ENCODE measurements at places on chromosomes 1 and 21.

- no peak for DNase-seq
Observed at GRCh38 chr1:110490791-110491451, 28.1 kb downstream of the KCNA10 start.

- no peak for DNase-seq
Observed at GRCh38 chr1:89352421-89352820, 11.4 kb upstream of the GBP6 start.

- no peak for DNase-seq
Observed at GRCh38 chr1:22870201-22870871, 102.3 kb downstream of the LACTBL1 start.

DNA sequence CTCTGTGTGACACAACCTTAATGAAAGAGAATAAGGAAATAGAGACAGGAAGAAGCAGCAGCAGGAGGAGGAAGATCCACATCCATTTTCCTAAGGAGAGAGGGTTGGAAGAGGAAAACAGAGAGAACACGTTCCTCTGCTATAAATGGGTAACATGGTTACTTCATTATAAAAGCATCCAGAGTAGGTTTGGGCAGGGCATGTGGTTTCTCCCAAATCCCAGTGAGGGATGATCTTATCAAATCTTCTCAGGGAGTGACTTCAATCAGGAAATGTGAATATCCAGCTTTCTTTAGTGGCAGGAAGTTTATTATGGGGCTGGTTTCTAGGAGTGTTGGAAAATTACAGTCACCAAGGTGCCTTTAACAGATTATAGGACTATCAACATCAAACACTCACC is 11.1 kb downstream of the CYP2J2 start:
- no peak for DNase-seq

Data from stromal cell of bone marrow (primary cell).